Osteocyte (in vitro differentiated cells): ENCODE measurements at places on chromosomes 4 and X. TPM values are rescaled to one million over a fixed set of nuclear protein-coding genes. Genes with fewer than 3 reads are reported as not detected.

GRCh38 chr4:68152411-68152810 is 22.7 kb upstream of the TMPRSS11F start:
- DNase-seq: no peak

- no peak for DNase-seq
These were observed 159.0 kb downstream of the GASK1B start for GRCh38 chr4:158013858-158014257.

- DNase-seq: no peak
These were observed 431.8 kb upstream of the DIPK2B start for GRCh38 chrX:45632506-45632905.

DNA sequence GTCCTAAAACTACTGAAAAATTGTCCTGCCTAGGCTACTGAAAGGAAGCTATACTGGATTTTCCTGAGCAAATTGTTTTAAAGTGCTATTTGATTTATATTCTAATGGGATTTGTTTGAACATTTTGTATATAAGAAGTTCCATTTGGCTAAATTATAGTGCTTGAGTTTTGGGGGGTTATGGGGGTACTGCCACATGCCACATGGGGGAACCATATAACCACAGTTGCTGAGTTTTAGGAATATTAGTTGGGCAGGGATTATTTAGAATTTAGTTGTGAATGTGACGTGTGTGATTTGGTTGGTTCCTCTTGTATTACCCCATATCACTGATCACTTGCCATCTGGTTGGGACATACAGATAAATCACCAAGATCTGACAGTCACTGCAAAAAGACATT is 224.5 kb upstream of the TAPT1 start:
- DNase-seq: no peak

DNA sequence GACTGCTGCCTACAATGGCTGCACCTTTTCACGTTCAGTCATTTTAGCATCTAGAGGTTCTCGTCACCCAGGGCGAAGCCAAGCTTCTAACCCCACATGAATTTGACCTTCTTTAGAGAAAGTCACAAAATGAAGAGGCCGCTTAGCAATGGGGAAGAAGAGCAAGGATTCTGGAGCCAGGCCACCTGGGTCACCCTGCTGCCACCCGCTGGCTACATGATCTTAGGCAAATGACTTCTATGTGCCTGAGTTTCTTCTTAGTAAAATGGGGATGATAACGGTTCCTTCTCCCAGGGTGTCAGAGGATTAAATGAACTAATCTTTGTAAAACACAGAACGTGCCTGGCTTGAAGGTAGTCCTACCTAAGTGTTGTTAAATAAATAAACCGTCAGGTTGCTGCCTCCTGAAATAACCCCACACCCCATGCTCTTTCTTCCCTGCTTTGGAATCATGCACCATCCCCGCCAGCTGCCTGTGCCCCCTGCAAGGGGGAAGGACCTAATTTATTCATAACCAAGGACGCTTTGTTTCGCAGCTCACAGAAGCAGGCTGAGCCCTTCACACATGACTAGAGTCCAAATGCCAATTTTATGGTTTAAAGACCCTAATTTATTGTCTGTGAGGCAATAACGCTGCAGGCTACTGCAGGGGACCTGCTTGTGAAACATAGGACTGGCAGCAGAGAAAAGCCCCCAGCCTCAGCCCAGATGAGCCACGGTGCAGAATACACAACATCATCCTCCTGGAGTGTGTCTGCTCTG is 28.6 kb upstream of the NSG1 start:
- no peak for DNase-seq

DNA sequence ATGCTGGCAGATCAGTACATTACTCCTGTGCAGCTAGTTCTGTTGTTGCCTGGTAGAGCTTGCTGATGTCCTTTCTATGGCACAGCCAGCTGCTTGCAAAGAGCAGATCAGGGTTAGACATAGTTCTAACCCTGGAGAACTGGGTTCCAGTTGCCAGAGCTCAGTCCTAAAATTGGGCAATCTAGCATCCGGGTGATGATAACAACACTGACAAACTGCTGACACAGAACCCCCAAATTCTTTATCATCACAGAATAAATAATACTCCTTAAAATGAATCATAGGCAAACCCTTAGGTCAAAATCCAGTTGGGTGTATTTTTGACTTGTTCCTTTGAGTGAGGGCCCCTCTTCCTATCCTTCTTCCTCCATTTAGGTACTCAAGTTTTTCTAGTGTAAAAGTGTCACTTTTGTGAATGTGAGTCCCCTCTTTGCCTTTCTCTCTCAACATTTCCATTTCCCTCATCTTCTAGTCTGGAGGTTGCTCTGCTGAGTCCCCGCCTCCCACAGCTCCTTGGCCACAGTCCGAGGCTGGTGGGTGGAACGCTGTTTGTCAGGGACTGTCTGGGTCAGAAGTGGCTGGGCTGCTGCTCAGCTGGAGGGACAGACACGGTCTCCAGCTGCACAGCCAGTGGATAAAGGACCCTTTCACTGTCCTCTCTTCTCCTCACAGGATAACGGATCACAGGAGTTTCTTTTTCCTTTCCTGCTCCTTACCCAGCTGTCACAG is 93.6 kb upstream of the RASGEF1B start:
- no peak for DNase-seq

GRCh38 chr4:186946682-186947294 is 223.1 kb upstream of the FAT1 start:
- no peak for DNase-seq

DNA sequence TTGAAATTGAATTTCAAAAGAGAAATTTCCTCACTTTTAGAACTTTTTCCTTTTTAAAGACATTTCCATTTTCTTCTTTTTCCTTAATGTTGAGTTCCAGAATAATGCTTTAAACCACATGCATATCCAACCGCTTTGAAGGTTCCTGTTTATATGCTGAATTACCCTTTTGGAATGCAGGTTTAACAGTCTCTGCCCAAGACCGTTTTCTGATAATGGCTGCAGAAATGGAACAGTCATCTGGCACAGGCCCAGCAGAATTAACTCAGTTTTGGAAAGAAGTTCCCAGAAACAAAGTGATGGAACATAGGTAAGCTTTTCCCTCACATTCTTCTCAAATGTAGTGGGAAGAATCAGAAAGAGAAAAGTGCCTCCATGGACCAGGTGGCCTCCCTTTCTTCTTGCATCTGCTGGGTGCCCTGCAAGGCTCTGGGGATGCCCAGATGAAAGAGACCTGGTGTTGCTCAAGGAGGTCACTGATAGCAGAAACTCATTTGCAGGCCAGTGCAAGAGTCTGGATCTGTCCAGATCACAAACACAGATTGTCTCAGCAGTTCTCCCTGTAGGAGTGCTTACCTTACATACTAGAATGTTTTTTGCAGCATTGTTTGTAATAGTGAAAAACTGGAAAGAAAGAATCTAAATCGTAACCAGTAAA is 42.9 kb downstream of the MOSPD2 start:
- no peak for DNase-seq

GRCh38 chr4:184358521-184359232 is 115.7 kb downstream of the IRF2 start:
- DNase-seq: peak; percentile 15

Gene SPANXB1
- not detected in 2 replicates for total RNA-seq

Gene RBMX2
- total RNA-seq: 20.1 and 20.2 TPM in 2 replicates

Gene NDUFA1
- 85.4 and 87.8 TPM in 2 replicates for total RNA-seq
